ENCODE measurements at places on chromosomes 2 and 18.

- no peak for DNase-seq
Measured at GRCh38 chr2:127012868-127013267, 94.1 kb downstream of the BIN1 start.

GRCh38 chr2:133561045-133561852 lies 7.0 kb downstream of the NCKAP5 start:
- DNase-seq = peak; percentile 9

- DNase-seq = no peak
Measured at GRCh38 chr2:239644011-239644410, 243.2 kb upstream of the HDAC4 start.

DNA sequence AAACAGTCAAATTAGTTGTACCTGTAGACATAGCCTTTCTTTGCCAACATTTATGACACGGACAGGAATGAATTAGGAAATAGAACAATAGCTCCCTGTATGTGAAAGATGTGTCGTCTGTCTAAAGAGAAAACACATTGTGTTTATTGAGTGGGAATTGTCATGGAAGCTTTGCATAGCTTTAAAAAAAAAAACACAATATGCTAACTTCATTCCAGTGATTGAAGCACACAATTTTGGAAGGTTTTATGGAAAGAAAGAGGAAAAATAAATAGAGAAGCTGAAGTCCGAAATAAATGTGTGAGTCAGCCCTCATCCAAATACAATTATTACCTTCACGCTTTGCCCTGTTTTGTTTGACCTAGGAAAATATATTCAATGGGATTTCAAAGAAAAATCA lies 1095.7 kb downstream of the TSN start:
- no peak for DNase-seq

DNA sequence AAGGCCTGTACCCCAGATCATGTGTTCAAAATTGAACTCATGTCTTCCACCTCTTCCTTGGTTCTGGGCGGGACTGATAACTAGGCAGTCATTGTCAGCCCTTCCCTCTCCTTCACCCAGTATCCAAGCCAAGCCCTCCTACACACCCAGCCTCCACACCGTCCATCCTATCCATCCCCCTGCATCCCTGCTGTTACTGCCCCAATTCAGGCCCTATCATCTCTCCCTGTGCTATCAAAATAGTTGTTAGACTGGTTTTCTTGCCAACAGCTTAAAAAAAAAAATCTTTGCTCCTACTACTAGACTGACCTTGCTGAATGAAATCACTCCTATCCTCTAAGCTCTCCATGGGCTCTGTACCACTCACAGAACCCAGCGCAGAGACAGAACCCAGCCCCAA lies 32.8 kb downstream of the TGFA start:
- no peak for DNase-seq

DNA sequence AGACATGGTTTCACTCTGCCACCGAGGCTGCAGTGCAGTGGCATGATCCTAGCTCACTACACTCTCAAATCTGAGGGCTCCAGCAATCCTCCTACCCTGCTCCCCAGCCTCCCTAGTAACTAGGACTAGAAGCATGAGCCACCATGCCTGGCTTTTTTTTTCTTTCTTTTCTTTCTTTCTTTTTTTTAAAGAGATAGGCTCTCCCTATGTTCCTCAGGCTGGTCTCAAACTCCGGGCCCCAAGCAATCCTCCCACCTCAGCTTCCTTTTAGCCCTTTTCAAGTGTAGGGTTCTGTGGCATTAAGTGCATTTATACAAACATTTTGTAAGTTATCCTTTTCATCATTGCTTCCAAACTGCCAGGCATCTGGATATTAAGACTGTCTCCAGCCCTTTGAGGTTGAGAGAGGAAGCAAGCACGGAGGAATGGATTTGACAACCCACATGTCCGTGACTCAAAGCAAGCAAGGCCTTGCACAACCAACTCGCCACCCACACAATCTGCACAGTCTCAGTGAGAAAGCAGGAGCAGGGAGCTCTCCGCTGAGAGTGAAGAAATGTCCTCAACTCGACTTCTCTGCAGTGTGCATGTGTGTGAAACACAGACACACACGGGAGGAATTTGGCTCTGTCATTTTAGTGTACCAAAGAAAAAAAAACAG lies 65.6 kb downstream of the ATP8B1 start:
- DNase-seq = no peak

DNA sequence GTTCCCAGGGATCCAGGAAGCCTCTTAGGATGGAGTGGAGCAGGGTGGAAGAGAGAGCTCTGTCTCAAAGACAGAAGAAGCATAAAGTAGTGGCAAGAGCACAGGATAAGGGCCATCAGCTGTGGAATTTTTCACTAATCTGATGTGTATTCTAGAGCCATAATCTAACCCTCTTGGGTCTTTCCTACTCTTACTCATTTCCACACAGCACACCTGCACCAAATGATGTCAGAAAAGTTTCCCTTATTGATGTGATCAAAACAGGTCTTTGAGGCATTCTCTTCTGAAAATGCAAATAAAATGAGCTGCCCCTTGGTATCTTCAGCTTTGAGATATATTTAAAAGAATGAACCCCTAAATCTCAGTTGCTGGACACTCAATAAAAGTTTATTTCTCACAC lies 415.1 kb upstream of the CHST9 start:
- DNase-seq = no peak

DNA sequence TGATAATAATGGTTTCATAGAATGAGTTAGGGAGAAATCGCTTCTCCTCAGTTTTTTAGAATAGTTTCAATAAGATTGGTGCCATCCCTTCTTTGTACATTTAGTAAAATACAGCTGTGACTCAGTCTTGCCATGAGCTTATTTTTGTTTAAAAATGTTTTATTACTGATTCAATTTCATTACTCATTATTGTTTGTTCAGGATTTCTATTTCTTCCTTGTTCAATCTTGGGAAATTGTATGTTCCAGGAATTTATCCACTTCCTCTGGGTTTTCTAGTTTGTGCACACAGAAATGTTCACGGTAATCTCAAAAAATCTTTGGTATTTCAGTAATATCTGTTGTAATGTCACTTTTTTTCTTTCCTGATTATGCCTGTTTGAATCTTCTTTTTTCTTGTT lies 371.5 kb upstream of the SETBP1 start:
- DNase-seq = no peak

GRCh38 chr18:2655954-2656236 lies 369 bp downstream of the SMCHD1 start:
- DNase-seq = no peak

DNA sequence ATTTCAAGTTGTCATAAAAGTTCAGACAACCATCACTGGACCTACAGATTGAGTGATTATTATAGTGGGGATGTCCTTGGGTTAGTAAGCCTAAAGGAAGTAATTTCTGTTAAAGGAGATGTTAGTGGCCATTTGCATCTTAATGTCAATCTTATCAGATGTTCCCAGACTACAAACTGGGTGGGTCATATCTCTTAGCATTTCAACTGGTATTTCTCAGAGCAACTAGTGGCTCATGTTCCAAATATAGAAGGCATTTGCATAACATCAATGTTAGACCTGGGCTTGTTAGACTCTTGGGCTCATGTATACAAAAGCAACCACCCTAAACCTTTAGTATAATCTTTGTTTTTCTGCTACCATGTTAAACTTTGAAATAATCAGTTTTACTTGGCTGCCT lies 17.9 kb downstream of the PLEKHA3 start:
- no peak for DNase-seq

DNA sequence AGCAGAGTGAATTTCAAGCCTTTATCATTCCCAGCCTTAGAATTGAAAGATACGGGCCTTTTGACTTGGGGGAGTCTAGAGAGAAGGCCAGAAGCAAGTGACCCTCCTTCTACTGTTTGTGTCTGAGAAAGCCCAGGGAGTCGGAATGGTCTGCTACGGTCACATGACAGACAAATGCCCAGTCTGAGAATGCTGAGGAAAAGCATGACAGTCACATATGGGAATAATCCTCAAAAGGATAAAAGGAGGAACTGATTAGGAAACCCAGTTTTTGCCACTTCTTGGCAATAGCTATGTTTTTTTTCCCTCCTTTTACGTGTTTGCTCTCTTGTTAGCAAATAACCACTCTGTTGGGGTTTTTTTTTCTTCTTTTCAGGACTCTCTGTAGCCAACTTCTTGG lies 38.1 kb upstream of the HNRNPA3 start:
- no peak for DNase-seq

- DNase-seq = no peak
Measured at GRCh38 chr2:238093181-238094140, 6.7 kb upstream of the ESPNL start.

- no peak for DNase-seq
Measured at GRCh38 chr2:5730386-5730785, 38.2 kb downstream of the SOX11 start.

GRCh38 chr2:120231974-120232635 lies 8.9 kb upstream of the TMEM185B start:
- DNase-seq = no peak

- DNase-seq = no peak
Measured at GRCh38 chr2:200765139-200765951, 46.4 kb upstream of the BZW1 start.

DNA sequence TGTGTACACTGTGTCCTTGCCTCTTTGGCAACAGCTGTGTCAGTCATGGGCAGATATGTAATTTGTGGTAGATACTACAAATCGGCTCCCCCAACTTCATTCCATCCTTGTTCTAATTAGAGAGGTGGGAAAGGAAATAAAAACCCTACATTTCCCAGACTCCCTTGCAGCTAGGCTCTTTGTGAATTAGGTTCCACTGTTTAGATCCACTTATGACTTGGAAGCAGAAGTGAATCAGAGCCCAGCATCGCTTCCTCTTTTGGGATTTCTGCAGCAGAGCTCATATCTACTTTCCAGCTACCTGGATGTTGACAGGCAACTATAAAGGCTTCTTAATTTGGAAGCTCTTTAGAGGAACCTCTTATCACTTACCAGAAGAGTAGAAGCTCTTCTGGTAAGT lies 34.1 kb upstream of the NARS1 start:
- no peak for DNase-seq

- DNase-seq = no peak
Measured at GRCh38 chr2:11465110-11465484, 864 bp downstream of the E2F6 start.

- DNase-seq = no peak
Measured at GRCh38 chr2:101364878-101365277, 22.4 kb downstream of the CREG2 start.

DNA sequence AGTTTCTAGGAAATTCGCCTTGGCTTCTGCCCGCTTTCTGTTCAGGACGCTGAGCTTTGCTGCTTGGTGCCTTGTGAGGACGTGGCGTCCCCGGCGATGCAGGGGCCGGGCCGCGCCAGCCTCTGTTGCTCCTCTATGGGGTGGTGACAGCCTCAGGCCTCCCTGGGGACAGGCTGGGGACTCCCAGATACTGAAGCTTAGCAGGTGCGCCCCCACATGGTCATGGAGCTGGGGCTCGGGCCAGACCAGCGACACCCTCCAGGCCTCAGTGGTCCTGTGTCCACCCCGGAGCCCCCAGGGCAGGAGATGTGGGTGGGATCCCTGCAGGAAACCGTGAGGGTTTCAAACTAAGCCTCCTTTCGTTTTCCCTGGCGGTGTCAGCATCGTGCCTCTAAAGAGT lies 29.2 kb downstream of the KCNG2 start:
- no peak for DNase-seq

GRCh38 chr18:5073026-5073944 lies 123.8 kb downstream of the AKAIN1 start:
- peak; percentile 18 for DNase-seq

DNA sequence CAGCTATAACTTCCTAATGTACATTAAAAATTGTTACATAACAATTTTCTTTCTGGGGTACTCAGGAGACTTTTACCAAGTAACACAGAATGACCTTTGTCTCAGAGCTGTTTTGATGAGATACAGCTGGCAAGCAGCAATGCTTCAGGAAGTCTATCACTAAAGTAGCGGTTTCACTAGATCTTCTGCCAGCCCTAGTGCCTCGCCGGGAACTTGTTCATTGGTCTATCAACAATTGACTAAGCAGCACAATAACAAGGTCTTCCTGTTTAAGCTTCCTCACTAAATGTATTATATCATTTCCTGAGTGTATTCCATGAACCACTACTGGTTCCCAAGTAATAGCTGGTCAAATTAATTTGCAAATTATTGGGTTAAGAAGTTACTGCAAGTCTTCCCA lies 69.2 kb downstream of the TRIP12 start:
- no peak for DNase-seq

DNA sequence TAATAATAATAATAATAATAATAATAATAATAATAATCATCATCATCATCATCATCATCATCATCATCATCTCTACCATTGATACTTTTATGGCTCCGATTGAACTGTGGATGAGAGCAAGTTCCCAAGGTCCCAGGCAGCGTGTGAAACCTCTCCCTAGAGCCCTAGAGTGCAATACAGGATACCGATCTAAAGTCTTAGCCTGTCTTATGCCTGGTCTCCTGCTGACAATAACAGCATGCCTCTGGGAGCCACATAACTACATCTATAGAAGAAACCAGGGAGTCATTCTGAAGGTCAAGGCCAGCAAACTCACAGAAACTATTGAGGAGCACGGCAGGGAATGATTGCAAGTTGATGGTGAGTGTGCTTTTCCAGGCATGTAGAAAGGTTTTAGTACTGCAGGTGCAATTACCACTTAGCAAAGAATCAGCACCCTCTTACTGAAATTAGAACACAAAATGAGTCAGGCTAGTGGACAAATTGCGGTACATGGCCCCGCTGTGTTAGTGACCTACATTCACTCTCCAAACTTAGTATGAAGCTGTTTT lies 457.2 kb upstream of the CDH20 start:
- no peak for DNase-seq

- DNase-seq = peak; percentile 84
Measured at GRCh38 chr2:219398721-219399363, 11.1 kb upstream of the DNPEP start.

DNA sequence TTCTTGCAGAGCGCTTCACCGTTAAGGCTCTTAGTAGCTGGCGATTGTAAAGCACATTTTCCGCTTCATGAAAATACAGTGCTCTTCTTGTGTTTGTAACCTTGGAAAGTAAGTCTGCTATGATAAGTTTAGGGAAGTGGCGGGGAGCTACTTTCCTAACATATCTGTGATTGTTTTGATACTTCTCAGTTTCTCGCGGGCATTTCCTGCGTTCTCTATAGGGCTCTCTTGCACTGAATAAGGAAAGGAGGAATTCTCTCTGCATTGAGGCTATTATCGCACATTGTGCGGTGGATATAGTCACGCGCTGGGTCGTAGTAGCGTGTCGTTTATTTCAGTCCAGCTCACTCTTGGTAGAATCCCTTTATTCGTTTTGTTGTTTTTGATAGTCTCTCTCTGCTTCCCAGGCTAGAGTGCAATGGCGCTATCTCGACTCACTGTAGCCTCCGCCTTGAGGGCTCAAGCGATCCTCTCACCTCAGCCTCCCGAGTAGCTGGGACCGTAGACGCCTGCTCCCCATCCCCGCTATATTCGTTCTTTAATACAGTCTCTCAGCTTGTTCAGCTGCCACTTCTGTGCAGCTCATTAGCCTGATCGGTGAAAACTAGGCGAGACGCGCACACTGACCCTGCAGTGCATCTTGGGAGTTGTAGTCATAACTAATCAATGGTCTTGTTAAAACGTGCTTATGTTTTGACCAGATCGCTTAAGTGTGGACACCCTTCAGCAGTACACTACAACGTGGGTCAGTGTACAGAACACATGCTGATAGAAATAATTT lies 1.0 kb upstream of the PPP4R3B start:
- no peak for DNase-seq

- DNase-seq = no peak
Measured at GRCh38 chr18:34540897-34541296, 169.2 kb upstream of the DTNA start.

- no peak for DNase-seq
Measured at GRCh38 chr18:50277942-50278341, 3.4 kb downstream of the MBD1 start.

- DNase-seq = no peak
Measured at GRCh38 chr2:128722489-128722888, 403.8 kb upstream of the HS6ST1 start.

GRCh38 chr2:233349005-233349998 lies 5.0 kb upstream of the DGKD start:
- no peak for DNase-seq
